ENCODE measurements at places on chromosomes 6 and 20. TPM values are rescaled to one million over a fixed set of nuclear protein-coding genes. Genes with fewer than 3 reads are reported as not detected.

DNA sequence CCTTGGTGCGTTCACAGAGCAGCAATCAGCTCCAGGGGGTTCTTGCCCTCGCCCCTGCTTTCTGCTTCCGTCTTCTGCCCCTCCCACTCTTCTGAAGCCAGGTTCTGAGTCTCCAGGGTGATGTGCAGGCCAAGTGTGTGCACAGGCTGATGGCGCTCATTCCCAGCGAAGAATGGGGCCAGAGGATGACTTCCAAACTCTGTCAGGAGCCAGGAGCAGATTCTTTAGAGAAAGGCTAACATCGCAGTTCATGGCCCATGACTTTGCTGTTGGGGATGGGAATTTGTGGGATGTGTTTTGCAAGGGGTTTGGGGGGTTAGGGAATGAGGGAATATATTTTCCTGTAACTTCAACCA, 56.1 kb upstream of the CCN6 start:
- no peak for DNase-seq

DNA sequence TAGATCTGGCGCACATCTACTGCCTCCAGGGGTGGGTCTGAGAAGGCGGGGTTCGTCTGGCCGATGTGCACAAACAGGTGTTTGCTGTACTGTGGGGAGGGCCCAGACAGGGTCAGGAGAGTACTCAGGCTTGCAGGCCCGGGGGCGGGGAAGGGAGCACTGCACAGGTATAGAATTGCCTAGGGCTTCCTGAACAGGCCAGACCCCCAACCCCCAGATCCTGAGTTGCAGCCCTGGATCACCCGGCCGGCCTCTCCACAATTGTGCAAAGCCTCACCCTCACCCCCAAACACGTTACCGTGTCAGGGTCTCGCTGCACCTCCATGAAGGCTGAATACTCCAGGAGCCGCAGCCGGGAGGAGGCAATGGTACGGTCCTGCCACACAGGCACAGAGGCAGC, 7.8 kb downstream of the RPL10A start:
- DNase-seq: no peak

The RAD21L1 gene
- not detected for total RNA-seq

The TBXT gene
- not detected for total RNA-seq

GRCh38 chr6:155473741-155474140, 18.1 kb upstream of the NOX3 start:
- no peak for DNase-seq

GRCh38 chr6:30954631-30955366, 14.0 kb downstream of the MUCL3 start:
- no peak for DNase-seq

GRCh38 chr20:35904982-35905663, 49.2 kb downstream of the SCAND1 start:
- DNase-seq: no peak

DNA sequence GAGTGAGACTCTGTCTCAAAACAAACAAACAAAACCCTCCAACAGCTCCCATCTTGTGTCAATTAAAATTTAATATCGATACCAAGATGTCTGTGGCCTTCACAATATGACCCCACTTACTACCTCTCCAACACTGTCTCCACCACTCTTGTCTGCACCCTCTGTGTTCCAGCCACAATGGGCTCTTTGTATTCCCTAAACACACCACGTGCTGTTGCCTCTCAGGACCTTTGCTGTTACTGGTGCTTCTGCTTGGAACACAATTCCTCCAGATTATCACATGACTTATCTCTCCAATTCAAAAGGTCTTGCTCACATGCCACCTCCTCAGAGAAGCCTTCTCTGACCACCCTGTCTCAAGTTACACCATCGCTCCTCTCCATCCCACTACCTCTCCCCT, 6.0 kb upstream of the HCK start:
- DNase-seq: no peak

- DNase-seq: peak; percentile 71
Observed at GRCh38 chr6:142842418-142843261, 102.3 kb downstream of the HIVEP2 start.

- DNase-seq: no peak
Observed at GRCh38 chr6:111943726-111944125, 70.5 kb upstream of the FYN start.

The HFE gene
- 0.37 TPM for total RNA-seq

- no peak for DNase-seq
Observed at GRCh38 chr6:156555116-156555515, 222.1 kb upstream of the ARID1B start.
